ENCODE measurements at places on chromosomes 16 and 17. TPM values are rescaled to one million over a fixed set of nuclear protein-coding genes. Genes with fewer than 3 reads are reported as not detected.
A peak's percentile ranks its signal among the peaks of the same experiment; 100 is the strongest.

MFSD6L gene
- not detected for total RNA-seq

CARD14 gene
- total RNA-seq = not detected

UNK gene
- total RNA-seq = 24.6 TPM

DNA sequence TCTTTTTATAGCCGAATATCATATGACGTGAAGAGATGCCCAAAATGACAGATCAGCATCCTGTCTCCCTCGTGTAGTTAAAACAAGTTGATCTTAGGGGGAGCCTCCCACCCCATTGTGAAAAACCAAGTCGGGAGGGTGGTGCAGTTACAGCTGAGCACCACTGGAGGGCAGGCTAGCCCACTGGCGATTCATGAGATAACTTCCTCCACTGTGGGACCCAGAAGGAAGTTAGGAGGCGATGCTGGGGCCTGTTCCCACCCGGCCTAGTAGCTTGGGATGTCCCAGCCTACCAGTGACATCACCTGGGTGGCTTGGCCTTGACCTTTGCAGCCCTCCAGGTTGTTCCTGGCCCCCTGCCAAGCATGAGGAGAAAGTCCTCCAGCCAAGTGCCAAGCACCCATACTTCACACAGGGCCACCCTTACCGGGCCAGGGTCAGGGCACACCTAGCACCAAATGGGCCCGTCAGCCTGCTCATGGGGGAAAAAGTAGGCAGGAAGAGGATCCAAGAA lies 8.1 kb upstream of the CPNE2 start:
- no peak for DNase-seq

FOXC2 gene
- 0.42 TPM for total RNA-seq

- DNase-seq = peak; percentile 47
Measured at GRCh38 chr16:84686707-84687298, 13.0 kb upstream of the USP10 start.

DNA sequence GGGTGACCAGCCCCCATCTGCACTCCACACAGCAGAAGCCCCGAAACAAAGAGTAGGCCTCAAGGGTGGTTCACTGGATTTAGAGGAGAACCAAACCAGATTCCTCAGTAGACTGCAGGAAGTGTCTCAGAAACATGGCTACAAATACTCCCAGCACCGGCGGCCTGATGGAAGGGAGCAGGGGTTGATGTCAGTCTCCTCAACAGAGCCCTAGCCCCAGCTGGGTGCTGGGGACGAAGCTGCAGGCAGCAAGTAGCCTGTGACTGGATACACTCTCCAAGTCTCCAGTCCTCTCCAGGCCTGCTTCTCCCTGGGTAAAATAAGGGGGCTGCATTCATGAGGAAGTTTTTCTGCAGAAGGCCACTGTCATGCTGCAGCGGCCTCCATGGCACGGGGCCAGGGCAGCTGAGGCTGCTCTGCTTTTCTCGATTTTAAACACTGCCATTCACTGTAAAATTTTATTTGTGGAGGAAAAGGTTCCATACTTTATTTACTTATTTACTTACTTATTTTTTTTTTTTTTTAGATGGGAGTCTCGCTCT lies 36.7 kb upstream of the SREBF1 start:
- no peak for DNase-seq

DNA sequence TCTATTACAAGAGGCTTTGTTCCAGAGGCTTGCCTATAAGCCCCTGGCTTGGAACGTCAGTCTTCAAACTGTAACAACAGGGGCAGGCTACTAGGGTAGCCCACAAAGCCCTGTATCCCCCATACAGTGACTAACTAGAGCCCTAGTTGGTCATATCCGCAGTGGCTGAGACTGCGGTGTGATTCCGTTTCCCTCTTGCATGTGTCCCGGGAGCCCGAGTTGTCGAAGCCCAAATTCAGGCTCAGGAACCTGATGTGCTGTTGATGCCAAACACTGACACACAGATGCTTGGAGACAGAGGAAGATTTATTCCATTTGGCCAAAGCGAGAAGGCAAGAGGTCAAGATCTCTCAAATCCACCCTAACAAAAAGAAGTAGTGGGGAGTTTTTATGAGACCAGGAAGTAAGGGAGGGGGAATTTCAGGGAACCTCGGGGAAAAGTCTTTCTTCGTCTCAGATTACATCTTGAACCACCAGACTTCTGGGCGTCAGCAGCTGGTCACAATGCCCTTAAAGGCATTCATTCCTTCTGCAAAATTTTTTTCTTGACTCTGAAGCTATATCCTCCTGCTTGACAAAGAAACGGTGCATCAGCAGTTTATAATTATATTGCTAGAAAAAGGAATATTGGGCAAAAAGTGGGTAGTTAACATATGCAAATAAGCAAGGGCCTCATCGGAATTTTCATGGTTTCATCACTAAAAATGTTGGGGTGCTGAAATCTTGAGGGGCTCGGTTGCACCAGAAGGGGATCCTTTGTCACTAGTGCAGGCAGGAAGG lies 879 bp downstream of the SLFN5 start:
- no peak for DNase-seq

DNA sequence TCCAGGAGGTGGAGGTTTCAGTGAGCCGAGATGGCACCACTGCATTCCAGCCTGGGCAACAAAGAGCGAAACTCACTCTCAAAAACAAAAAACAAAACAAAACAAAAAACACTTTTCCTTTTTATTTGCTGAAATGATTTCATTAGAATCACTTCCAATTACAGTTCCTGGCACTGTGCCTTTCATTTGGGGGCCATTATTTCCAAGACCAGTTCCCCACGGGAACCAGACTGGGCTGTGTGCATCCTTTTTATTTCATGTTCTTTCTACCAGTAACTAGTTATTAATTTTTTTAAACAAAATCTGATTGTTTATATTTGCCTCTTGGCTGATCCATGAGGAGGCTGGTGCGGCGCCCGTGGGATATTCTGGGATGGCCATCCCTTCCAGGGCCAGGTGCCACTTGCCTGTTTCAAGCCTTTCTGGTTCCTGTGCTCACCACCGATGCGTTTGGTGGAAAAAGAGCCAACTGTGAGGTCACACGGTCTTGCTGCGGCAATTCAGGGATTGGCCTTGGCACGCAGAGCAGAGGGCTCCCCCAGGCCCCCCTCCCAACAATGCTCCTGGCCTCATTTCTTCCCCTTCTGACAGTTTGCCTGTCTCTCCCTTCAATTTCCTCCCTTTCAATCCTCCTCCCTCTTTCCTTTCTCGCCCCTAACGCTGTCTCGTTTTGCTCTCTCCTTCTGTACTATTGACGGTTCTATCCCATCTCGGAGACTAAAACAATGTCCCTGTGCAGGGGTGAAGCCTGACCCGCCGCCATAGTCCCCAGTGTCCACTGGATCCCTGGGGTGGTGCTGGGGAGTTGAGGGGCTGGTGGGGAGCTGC lies 13.4 kb downstream of the UBALD1 start:
- DNase-seq = no peak

SYNGR3 gene
- not detected for total RNA-seq

All from mesenteric fat pad (tissue), 1 donor.